GM20000 (cell line): ENCODE measurements at places on chromosomes 13 and 19.

DNA sequence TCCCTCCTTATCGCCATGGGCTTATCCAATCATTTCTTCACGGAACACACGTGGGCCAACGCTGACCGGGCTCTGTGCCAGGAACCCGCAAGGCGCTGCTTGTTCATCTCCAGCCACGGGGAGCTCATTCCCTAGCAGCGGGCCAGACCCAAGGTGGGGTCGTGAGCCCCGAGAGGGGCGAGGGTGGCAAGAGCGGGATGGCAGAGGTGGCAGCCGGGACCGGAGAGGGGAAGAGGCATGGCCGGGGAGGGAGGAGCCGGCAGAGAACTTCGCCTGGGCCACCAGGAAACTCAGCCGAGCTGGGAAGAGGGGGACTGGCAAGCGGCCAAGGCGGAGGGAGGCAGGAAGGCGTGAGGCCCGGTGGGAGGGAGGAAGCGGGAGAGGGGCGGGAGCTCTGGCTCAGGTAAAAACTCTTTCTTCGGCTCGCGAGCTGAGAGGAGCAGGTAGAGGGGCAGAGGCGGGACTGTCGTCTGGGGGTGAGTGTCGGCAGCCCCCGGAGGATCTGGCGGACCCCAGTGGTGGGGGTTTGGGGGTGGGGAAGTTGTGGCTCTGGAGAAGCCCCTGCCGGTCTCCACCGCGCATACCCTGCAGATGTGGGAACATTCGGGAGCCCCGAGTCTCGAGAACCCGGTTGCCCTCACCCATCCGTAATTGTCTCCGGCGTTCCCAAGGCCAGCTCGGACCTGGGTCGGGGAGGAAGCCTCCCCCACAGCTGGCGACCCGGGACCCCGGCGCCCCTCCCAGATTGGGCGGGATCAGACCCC lies at the start of gene B3GNT3:
TSS of gene B3GNT3 (plus strand) at position 408 of the 764 bp plus-strand sequence. CDS start 12,670 bp downstream, outside the sequence.
- no peak for DNase-seq

- no peak for DNase-seq
Observed at GRCh38 chr13:45833663-45834375, 17.7 kb downstream of the SIAH3 start.

DNA sequence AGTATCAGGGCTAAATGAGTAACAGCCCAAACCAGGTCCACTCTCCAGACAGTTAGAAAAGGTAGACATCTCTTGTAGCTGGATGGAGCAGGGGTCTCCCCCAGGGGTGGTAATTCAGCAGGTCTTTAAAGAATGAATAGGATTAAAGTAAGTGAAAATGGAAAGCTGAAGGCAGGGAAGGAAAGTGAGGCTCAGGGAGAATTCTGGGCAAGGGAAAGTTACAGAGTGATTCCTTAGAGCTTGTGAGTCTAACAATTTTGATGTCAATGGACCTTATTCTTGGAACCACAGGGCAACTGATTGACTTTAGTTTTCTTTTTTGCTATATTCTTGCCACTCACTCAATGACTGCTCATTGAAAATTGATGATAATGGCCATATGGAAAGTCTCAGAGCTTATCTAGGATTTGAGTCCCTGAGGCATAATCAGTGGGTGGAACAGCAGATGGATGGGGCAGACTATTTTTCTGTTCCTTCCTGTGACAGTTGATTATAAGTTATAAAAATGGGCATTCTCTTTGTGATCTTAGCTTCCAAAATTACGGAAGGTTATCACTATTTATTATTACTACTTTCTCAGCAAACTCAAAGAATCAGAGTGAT lies 76.9 kb downstream of the LRCH1 start:
- DNase-seq = no peak

DNA sequence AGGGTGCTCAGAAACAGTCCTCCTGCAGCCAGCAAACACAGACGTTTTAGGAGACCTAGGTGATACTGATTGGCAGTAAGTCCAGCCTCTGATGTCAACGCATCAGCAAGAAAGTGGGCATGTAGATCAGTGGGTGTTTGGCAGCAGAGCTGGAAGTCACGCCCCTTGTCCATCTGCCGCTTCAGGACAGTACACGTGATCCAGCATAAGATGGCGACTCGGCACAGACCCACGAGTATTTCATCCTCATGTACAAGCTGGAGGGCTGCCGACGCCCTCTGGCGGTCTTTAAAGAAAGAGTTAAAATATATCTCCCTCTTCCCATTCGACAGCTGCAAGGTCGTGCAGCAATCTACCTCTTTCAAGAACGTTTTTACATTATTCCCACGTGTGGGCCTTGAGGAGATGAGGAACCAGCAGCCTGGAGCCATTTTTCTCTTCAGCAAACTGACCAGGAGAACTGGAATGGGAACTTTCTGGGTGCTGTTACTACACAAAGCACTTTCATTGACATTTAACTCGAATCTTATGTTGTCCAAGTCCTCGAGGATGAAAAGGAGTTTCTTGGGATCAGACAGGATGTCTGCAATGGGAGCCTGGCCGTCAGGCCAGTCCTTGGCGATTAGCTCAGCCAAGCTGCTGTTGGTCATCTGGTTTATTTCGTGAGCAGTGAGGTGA lies 22.3 kb downstream of the NLRP11 start:
- peak; percentile 55 for DNase-seq

- DNase-seq = peak; percentile 99
Observed at GRCh38 chr19:42254850-42255765, at the start of gene ERF. Gene ERF (minus strand): TSS chr19:42255128. CDS start chr19:42254999, 129 bp downstream.

GRCh38 chr19:8064911-8065874 lies 12.6 kb downstream of the CCL25 start:
- no peak for DNase-seq

DNA sequence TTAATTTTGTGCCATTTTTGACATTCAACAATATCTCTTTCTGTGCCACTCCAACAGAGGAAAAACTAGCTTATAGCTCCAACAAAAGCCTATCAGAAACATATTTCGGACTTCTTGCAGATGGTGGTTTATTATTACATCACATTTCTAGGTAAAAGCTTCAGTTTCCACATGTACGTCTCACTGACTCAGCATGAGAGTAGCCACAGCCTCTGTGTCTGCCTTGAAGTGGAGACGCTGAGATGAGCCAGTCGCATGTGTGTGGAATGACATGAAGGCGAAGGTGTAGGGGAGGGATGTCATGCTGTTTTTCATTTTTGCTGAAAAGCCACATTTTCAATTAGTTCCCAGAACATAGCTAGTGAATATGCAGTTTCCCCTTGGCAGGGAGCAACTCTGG lies 598.6 kb downstream of the EFNB2 start:
- DNase-seq = no peak

GRCh38 chr19:17214508-17215126 lies 540 bp upstream of the USE1 start:
- DNase-seq = no peak

- DNase-seq = no peak
Observed at GRCh38 chr13:65149687-65150086, 2080.4 kb downstream of the PCDH9 start.

GRCh38 chr19:38317104-38317612 lies 1.4 kb upstream of the YIF1B start:
- DNase-seq = no peak

- DNase-seq = no peak
Observed at GRCh38 chr13:96403241-96403640, 313.3 kb downstream of the HS6ST3 start.

GRCh38 chr19:17160908-17161307 lies 54.2 kb upstream of the USE1 start:
- no peak for DNase-seq
